Right cardiac atrium (tissue), 5 donors: ENCODE measurements at places on chromosomes 12 and 14. TPM values are rescaled to one million over a fixed set of nuclear protein-coding genes. Genes with fewer than 3 reads are reported as not detected.

- DNase-seq: peak; percentile 37
Measured at GRCh38 chr12:108753976-108754375, 22.7 kb upstream of the CORO1C start.

- no peak for DNase-seq
Measured at GRCh38 chr14:69696204-69696527, 70.8 kb upstream of the SRSF5 start.

DNA sequence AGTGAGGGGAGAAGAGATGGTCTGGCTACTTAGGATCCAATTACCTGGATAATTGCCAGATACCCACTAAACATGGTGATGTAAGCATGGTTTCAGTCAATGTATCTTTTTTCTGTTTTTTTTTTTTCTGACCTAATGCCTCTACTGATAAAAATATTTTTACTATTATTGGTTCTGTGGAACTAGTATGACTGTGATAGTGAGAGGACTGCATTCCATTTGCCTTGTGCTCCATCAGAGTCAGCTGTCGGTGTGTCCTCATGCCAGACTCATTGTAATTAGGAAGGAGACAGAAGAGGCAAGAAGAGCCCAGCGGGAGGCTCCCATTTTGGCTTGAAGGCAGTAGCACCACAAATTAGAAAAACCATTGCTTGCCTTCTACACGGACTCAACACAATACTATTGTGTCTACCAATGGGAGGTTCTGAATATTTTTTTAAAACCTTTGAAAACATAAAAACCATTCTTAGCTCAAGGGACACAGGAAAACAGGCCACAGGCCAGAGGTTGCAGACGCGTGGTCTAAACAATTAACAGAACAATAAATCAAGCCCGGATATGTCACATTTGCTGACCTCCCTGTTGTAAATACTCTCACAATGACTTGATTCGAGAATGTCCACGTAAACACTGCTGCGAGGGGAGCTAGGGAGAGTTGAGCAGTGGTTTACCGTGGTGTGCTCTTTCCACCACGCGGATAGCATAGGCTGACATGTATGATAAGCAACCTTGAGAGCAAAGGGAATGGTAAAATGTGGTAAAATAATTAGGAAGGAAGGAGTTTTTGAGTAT is 13.5 kb upstream of the DCP1B start:
- no peak for DNase-seq

DNA sequence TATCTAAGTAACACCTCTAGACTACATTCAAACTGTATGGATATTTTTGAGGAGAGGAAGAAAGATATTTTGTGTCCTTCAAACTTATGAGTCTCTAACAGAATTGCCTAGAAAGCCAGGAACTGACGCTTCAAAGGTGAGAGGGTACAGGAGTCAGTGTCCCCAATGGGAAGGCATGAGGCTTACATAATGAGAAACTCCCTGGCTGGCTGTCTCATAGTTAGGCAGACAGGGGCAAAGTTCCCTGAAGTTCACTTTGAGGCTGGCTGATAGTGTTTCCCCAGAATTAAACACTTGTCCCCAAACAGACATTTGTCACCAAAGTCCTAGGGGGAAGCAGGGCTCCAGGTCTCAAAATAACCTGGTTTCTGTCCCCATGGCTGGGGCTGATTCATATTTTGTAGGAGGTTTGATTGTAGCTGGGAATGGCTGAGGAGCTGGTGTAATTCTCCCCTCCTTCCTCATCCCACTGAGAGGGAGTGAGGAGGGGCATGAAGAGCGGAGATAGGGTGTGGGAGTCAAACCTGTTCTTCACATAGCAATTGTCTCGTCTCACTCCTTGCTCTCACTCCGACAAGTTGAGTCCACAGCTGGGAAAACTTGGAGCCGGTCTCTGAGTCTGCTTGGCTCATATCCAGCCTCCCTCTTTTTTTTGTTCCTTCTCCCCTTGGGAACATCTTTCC is 56.4 kb upstream of the CISTR start:
- no peak for DNase-seq

DNA sequence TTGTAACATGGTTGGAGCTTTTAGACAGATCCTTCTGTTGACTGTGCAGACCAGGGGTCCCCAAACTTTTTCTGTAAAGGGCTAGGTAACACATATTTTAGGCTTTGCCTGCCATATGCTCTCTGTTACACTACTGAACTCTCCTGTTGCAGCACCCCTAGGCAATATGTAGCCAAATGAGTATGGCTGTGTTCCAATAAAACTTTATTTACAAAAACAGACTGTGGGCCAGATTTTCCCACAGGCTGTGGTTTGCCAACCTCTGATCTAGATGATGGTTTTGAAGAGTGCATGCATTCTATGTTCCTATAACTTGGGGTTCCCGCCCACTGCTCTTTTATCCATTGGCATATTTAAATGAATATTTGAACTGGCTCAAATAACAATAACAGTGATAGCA is 180.3 kb upstream of the VASH1 start:
- no peak for DNase-seq

DNA sequence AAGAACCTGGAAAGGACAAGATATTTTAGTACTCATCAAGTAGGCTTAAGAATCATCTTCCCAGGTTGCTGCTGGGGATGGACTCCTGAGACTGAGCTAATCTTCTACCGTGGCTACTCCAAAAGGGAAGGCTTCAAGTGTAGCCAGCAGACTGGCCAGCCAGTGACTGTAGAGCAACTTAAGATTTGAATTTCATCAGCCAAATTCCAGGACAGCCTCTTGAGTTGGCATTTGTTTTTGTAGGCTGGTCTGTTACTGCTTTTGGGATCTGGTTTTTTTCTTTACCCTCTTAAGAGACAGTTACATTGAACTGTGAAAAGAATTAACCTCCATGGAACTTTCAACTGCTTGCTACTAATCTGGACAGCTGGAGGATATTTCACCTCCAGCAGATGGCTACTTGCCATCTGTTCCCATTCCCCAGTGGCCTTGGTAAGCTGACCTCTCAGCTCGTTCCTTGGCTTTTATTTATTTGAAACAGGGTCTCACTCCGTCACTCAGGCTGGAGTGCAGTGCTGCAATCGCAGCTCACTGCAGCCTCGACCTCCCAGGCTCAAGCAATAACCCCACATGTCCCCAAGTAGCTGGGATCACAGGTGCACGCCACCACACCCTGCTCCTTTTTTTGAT is 20.7 kb downstream of the VTI1B start:
- DNase-seq: no peak

- DNase-seq: no peak
Measured at GRCh38 chr14:36505181-36505815, 14.7 kb downstream of the NKX2-1 start.

DNA sequence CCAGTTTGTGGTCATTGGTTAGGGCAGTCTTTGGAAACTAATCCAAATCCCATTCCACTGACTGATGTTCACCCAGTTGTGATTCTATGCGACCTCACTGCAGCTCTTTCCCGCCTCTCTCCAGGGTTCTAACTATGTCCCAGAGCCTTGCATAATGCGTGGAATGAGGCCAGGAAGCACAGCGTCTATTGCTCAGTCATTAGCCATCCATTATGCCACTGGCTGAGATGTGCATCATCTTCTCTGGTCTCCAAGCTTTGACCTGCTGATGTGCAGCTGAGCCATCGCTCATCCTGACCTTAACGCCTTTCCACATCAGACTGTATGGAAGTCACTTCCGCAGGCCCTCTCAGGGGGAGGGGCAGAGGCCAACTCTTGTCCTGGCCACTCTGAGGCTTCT is 115.4 kb upstream of the VRK1 start:
- no peak for DNase-seq

DNA sequence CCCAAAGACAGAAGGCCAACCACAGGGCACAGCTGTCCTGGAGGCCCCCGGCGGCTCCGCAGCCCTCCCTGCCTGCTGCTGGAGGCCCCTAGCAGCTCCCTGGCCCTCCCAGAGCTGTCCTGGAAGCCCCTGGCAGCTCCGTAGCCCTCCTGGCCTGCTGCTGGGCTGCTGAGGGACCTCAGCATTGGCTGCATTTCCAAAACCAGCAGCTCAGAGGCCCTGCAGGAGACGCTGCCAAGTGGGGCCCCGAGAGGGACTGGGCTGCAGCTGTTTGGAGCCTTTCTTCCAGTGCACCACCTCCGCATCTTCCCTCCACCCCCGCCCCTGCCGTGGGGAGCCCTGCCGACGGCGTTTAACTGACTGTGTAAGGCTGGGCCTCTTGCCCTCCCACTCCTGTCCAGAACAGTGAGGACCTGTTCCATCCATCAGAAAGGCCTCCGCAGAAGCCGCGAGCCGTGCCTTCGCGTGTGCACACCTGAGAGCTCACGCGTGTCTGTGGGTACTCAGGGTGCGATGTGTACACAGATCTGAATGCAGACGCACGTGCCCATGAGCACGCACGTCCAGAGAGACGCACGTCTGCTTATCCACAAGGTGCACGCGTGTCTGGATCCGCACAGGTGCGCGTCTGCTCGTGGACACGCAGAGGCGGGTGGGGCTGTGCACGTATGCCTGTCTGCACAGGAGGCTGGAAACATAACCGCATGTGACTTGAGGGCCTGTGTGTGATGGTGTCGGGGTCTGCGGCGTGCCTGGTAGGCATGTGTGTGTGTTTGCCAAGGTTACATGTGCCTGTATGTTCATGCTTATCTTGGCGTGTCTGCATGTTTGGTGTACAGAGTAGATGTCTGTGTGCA is 57.0 kb upstream of the FBRSL1 start:
- DNase-seq: peak; percentile 53

DNA sequence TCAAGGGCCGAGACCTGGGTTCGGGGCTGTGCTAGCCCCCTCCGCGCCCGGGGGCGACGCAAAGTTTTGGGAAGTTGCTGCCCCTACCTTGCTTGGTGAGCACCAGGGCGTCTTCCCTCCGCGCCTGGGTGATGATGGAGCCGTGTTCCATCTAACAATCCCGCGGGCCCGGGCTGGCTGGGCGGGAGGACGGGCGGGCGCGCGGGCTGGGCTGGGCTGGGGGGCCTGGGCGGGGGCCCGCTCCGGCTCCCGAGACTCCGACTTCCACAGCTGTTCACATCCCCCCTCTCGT is 298 bp downstream of the CTDSP2 start:
- no peak for DNase-seq

DNA sequence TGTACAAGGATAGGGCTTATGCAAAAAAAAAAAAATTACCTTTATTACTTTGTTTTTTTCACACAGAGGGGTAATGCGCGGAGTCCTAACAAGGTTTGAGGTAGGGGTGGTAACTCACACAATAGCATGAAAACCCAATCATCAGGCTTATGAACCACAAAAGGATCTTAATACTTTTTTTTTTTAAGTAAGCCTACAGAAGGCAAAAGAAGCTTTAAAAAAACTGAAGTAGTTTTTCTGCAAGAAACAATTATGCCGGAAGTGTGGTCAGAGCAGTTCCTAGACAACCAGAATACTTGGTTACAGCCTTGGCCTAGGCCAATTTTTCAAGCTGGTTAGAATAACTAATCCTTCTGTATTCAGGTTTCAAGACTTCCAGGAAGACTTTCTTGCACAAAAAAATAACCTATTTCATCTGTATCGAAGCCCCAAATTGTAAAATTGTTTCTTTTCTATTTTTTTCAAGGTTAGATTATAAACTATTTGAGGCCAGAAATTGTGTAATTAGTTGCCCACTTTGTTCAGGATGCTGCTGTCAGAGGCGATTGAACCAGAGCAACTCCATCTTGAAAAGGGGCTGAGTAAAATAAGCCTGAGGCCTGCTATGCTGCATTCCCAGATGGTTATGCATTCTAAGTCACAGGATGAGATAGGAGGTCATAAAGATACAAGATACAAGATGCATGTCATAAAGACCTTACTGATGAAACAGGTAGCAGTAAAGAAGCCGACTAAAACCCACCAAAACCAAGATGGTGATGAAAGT is 1.8 kb upstream of the GNS start:
- DNase-seq: no peak

GRCh38 chr14:24347134-24347533 is 7.3 kb upstream of the RIPK3 start:
- no peak for DNase-seq

DNA sequence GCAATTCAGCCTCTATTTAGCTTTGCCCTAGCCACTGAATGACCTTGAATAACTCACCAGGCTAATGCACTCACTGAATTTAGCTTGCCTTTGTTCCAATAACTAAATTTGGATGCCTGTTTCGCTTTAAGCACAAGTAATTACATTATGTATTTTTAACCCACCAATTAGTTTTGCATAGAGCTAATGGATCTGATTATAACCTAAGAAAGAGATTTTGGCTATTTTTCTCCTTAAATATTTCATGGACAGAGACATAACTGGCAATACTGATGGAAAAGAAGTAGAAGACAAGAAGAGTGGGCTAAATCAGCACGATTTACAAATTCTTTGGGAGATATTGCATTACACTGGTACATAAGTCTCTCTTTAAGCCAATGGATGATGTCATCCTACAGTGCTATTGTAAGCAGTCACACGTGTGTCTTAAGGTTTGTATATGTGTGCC is 85.7 kb downstream of the AKAP6 start:
- DNase-seq: no peak

GRCh38 chr12:7868391-7868790 is 4.3 kb downstream of the SLC2A14 start:
- no peak for DNase-seq

The CD9 gene
- total RNA-seq: 139 TPM

The SMIM41 gene
- not detected for total RNA-seq

The ASIC1 gene
- 1.3 TPM for total RNA-seq

The SLC10A1 gene
- not detected for total RNA-seq

The SCN8A gene
- 0.58 TPM for total RNA-seq

The SENP1 gene
- total RNA-seq: 9.1 TPM

The CCDC177 gene
- total RNA-seq: not detected
